ENCODE measurements at places on chromosomes 1 and 21.

- DNase-seq: no peak
Measured at GRCh38 chr1:221696027-221696426, 45.9 kb downstream of the DUSP10 start.

DNA sequence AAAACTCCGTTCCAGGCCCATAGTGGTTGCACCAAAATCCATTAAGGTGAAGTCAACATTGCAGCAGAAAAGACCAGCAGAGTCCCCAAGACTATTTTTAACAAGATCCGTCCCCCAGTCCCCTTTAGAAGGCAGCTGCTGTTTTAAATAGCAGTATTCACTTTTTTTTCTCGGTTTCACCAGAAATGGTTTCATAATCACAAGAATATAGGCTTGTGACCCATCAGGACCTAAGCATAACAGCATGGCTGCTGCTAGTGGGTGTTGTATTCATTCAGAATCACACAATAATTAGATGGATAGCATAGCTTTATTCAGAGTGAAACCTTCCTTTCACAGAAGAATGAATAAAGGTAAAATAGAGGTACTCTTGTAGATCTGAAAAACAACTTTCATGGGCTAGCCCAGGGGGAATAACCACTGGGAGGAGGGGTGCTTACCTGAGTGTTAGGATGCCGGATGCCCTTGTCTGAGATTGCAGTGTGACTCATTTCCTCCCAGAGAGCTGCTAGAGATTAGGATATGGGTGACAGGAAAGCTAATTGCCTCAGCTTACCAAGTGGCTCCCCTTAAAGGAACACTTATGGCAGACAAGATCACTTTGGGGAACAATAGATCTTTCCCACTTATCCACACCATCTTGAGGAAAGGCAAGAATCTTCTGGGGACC is 35.0 kb downstream of the ACKR1 start:
- DNase-seq: no peak

DNA sequence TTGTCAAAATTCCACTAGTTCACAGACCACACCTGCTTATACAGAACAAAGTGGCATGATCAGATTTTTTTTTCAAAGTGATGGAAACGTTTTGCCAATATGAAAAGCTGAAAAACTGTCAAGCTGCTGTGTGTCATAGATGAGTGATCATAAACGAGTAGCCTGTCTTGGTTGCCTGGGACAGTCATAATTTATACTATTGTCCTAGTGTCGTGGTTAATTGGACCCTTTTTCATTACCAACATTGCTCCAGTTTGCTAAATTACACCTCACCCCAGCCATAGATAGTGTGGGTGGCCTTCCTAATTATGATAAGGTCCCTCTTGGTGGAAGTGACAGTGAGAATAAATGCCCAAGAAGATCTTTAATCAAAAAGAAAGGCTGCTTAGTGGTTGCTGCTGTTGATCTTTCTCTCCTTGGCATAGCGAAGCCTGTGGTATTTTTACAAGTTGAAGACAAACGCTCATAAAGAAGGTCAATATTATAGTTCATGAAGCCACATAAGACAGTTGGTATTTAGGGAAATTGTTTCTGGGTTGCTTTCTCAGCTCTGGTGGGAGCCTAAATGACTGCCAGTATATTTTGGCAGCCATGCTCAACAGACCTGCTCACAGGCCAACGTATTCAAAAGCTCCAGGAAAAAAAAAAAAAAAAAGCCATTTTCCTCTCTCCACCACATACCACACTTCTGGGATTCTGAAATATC is 478.1 kb downstream of the PLA2G4A start:
- DNase-seq: no peak

DNA sequence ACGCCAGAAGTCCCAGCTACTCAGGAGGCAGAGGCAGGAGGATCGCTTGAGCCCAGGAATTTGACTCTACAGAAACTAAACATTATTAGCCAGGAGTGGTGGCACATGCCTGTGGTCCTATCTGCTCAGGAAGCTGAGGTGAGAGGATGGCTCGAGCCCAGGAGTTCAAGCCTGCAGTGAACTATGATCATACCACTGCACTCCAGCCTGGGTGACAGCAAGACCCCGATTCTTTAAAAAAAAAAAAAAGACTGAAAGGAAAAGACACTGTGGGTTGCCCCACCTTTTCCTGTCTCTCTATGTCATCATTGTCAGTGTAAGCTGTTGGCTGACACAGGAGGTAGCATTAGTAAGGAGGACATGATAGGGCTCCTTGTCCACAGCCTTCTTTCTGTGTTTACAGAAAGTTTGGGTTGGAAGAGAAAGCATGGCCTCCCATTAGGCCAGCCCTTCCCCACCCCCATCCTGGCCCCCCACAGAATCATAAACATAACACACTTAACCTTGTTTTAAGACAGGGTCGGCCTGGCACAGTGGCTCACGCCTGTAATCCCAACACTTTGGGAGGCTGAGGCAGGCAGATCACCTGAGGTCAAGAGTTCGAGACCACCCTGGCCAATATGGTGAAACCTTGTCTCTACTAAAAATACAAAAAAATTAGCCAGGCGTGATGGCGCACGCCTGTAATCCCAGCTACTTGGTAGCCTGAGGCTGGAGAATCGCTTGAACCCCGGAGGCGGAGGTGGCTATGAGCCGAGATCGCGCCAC is 20.6 kb upstream of the RCAN3 start:
- DNase-seq: no peak

- DNase-seq: peak; percentile 69
Measured at GRCh38 chr1:89523572-89524368, 859 bp upstream of the LRRC8B start.

- DNase-seq: no peak
Measured at GRCh38 chr1:17636612-17637011, 97.1 kb downstream of the ARHGEF10L start.

DNA sequence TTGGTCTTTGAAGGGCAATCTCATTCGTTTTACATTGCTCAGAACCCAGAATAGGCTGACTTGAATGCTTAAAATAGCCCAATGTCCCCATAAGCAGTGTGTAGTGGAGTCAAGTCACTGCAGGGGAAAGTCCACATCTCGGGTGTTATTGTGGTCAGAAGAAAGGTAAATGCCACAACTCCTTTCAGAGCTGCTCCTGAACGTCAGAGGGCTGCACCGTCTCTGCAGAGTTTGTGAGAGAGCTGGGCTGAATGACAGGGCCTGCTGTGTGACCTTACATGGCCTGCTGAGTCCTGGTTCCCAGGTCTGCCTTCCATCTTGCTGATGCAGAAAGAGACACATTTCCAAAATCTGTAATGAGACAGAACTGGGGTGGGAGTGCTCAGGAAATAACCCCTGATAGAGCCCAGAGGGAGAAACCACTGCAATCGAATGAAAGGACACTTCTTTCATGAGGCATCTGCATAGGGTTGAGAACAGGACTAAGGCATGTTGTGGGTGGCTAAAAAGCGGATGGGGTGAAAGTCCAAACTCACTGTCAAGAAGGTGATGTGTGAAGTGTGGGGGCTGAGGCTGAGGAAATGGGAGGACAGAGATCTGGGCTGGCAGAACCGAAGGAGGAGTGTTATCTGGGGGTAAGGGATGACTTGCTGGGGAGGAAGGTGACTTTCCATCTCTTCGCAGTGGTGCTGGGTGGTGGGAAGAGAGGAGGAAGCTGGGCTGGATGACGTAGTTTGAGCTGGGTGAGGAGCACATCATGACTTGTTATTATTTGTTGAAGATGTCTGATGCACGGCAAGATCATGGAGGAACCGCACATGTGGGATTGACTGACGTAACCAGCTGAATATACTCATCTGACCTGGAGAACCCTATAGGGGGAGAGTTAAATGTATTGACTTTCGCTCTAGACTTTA is 33.7 kb downstream of the XCL2 start:
- peak; percentile 41 for DNase-seq

GRCh38 chr1:73106931-73107330 is 824.6 kb upstream of the NEGR1 start:
- DNase-seq: no peak

GRCh38 chr1:211517006-211517405 is 25.0 kb upstream of the RD3 start:
- DNase-seq: peak; percentile 23

- no peak for DNase-seq
Measured at GRCh38 chr21:26501495-26502021, 71.5 kb downstream of the CYYR1 start.

DNA sequence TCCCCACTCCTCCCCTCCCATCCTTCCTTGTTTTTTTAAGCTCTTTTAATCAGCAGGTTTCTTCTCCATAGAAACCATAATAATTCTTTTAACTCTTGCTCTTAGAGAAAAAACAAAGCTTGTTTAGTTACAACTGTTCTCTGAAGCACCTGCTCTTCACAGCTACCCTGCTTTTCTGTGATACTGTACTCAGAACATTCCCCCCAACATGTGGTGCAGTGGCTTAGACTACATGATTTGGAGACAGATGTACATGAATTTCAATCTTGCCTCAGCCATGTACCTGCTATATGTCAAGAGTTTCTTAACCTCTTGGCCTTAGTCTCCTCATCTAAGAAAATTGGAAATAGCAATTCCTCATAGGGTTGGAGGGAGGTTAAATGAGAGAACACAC is 33.5 kb downstream of the LAMC2 start:
- no peak for DNase-seq

- peak; percentile 4 for DNase-seq
Measured at GRCh38 chr1:178408871-178409270, 87.9 kb downstream of the CLEC20A start.

GRCh38 chr1:41184446-41184845 is 57.7 kb downstream of the SCMH1 start:
- DNase-seq: no peak

GRCh38 chr1:157403203-157403602 is 149.1 kb downstream of the FCRL5 start:
- no peak for DNase-seq

DNA sequence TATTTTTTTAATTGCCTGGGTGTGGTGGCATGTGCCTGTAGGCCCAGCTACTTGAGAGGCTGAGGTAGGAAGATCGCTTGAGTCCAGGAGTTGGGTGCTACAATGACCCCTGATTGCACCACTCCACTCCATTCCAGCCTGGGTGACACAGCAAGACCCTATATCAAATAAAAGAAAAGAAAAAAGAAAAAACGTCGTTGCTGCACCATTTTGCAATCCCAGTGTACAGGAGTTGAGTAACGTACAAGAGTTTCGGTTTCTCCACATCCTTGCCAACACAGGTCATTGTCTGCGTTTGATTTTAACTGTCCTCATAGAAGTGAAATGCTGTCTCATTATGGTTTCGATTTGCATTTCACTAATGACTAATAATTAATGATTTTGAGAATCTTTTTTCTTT is 7.9 kb downstream of the ZNF684 start:
- DNase-seq: no peak

- DNase-seq: no peak
Measured at GRCh38 chr1:109274533-109275476, 8.1 kb downstream of the PSRC1 start.

DNA sequence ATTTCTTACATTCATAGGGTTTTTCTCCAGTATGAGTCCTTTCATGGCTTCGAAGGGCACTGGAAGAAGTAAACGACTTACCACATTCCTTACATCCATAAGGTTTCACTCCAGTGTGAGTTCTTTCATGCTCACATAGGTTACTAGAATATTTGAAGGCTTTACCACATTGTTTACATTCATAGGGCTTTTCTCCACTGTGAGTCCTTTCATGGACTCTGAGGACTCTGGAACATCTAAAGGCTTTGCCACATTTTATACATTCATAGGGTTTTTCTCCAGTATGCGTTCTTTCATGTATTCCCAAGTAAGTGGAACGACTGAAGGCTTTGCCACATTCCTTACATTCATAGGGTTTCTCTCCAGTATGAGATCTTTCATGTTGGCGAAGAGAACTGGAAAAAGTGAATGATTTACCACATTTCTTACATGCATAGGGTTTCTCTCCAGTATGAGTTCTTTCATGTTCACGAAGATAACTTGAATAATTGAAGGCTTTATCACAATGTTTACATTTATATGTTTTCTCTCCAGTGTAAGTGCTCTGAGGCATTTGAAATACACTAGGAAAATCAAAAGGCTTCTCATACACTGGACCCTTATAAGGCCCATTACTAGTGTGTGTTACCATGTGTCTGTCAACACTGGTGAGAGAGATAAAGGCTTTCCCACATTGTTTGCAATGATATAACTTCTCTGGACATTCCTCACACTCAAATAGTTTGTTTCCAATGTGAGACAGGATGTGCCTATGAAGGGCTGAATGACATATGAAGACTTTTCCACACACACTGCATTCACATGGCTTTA is 29.9 kb upstream of the ZNF695 start:
- DNase-seq: no peak

- no peak for DNase-seq
Measured at GRCh38 chr21:29430576-29430975, 131.9 kb downstream of the BACH1 start.

- no peak for DNase-seq
Measured at GRCh38 chr1:3586986-3587759, 24.1 kb downstream of the MEGF6 start.

DNA sequence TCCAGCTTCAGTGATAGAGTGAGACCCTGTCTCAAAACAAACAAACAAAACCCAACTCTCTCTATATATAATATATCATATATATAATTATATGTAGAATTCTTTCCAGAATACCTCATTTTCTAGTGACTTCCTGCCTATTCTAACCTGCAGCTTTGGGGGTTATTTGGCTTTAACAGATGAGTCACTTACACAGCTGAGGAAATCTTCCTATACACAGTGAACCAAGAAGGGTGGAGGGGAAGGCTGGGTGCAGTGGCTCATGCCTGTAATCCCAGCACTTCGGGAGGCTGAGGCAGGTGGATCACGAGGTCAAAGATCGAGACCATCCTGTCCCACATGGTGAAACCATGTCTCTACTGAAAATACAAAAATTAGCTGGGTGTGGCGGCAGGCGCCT is 9.2 kb downstream of the RAB29 start:
- DNase-seq: no peak

GRCh38 chr1:24159366-24159765 is 16.4 kb upstream of the IL22RA1 start:
- DNase-seq: no peak

GRCh38 chr1:167294528-167294927 is 73.8 kb downstream of the POU2F1 start:
- no peak for DNase-seq

GRCh38 chr1:206967096-206967849 is 3.0 kb downstream of the FCAMR start:
- no peak for DNase-seq

GRCh38 chr1:237568955-237569354 is 321.8 kb downstream of the ZP4 start:
- DNase-seq: no peak
